ENCODE measurements at places on chromosomes 6 and 20. TPM values are rescaled to one million over a fixed set of nuclear protein-coding genes. Genes with fewer than 3 reads are reported as not detected.

DNA sequence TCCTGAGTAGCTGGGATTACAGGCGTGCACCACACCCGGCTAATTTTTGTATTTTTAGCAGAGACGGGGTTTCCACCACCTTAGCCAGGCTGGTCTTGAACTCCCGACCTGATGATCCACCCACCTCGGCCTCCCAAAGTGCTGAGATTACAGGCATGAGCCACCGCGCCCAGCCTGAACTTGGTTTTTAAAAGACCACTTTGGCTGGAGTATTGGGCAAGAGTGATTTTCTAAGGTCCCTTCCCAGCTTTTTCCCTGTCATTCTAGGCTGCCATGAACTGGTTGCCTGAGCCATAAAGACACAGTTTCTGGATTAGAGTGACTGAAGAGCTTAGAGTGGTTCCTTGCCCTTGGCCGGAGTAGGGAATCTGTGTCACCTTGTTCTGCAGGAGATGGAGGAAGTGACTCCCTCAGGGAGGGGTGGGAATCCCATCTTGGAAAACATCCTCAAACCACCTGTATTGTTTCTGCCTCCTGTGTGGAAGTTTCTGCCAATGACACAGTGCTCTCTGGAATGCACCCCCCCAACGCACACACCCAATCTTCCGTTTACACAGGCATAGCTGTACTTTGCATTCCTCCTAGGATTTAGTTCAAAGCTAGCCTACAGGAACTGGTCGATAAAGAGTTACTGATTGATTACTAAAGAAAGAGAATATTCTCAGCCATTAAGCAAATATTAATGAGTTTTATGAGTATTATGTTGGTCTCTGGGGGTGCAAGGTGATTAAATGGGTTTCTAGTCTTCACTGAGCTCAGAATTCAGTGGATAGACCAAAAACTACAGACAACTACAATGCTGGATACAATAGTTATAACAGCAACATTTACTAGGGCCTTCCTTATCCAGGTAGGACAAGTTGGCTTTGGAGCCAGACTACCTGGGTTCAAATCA lies 18.2 kb downstream of the BCL2L1 start:
- peak; percentile 49 for DNase-seq

GRCh38 chr20:61596687-61597330 lies 344.7 kb downstream of the CDH4 start:
- DNase-seq, result no peak

GRCh38 chr6:64930681-64931080 lies 776.3 kb downstream of the EYS start:
- no peak for DNase-seq

GRCh38 chr6:22238861-22239260 lies 58.0 kb downstream of the PRL start:
- DNase-seq, result no peak

DNA sequence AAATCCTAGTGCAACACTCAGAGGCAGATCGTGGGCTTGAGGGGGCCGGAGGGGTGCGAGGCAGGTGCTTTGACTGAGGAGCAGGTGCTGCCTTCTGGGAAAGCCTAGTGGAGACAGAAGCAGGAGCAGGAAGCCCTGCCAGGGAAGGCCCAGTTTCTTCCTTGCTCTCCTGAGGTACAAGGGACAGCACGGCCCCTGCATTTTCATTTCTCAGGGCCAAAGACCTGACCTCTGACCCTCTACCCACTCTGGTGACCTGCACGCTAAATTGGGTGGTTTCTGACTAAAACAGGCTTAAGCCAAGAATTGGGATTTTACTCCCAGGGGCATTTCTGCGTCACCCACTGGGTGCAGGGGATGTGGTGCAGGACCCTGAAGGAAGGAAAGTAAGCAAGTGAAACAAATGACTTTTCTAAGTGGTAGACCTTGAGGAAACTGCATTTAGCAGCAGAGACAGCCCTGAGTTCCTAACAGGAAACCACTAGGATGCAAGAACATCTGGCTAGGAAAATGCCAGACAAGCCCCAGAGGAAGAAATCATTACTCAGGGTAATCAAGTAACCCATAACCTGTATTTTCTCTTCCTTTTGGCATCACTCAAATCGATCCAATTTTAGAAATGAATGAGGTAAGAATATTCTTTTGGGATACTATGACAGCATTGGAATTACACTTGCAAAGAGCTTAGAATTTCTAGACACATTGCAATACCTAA lies 141.7 kb downstream of the CD164 start:
- DNase-seq, result no peak

- no peak for DNase-seq
Measured at GRCh38 chr6:142746524-142746923, 198.5 kb downstream of the HIVEP2 start.

- no peak for DNase-seq
Measured at GRCh38 chr20:32918296-32918695, 59.6 kb downstream of the EFCAB8 start.

DNA sequence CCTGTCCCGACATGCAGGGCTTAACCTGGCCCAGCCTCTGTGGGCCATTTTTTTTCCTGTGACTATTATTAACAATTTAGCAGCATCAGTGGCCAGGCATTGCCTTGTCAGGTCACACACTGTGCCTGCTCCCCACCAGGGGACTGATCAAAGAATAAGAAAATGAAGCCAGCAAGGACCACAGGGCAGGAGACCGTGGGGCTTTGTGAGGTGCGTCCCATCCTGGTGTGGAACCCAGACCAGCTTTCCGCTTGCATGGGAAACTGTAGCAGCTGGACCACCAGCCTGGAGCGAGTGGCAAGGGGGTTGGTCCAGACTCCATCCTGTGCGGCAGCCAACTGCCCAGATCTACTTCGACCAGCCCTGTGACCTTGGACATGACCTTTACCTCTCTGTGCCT lies 218.3 kb downstream of the ANKRD60 start:
- DNase-seq, result no peak

- peak; percentile 46 for DNase-seq
Measured at GRCh38 chr6:156396068-156396771, 381.0 kb upstream of the ARID1B start.

DNA sequence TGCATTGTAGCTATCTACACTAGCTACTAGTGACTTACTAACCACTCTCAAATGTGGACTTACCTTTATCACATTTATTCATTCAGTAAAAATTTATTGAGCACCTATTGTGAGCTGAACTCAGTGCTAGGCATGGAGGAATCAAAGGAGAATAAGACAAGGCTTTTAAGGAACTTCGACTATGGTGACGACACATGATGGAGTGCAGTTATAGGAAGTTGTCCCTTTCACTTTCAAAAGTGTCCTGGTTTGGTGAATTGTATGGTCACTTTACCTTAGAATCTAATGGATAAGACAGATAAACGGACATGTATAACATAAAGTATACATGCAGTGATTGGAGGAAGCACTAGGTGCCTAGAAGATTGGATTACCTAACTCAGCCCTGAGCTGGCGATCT lies 4.3 kb downstream of the AKAP7 start:
- no peak for DNase-seq

PRDM13 gene
- 1.2 TPM for total RNA-seq

FAM83C gene
- 0.72 TPM for total RNA-seq

BEND6 gene
- 21.7 TPM for total RNA-seq

MACROD2 gene
- 69.6 TPM for total RNA-seq

TINAG gene
- 0.24 TPM for total RNA-seq

ELOVL4 gene
- total RNA-seq, result 6.7 TPM

THEMIS gene
- total RNA-seq, result 3.1 TPM

TFAP2D gene
- not detected for total RNA-seq

SYCP2L gene
- total RNA-seq, result 4.1 TPM

Data from umbilical cord (tissue), 2 donors.